ENCODE measurements at places on chromosomes 3 and 15.
A peak's percentile ranks its signal among the peaks of the same experiment; 100 is the strongest.

- DNase-seq = no peak
Observed at GRCh38 chr3:120982608-120983320, 74.8 kb downstream of the STXBP5L start.

DNA sequence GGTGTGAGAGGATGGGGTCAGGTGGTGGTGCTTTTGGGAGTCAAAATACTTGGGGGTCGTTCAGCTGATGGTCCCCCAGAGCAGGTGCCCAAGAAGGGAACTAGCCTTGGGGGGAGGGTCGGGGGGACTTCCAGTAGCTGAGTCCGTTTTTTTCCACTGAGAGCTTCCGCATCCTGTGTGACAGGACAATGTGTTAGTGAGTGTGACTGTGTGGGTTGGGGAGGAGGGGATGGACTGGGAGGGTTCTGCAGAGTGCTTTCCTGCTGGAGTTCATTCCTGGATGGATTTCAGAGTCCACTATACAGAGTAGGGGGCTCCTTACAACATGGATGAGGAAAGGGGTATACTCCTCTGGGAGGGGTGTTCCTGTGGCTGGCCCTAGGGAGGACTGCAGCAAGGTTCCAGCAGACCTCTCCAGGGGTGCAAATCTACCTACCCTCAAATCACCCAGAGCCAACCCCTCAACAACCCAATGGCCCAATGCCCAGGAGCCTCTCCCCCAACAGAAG, 601 bp upstream of the HYAL2 start:
- DNase-seq = no peak

DNA sequence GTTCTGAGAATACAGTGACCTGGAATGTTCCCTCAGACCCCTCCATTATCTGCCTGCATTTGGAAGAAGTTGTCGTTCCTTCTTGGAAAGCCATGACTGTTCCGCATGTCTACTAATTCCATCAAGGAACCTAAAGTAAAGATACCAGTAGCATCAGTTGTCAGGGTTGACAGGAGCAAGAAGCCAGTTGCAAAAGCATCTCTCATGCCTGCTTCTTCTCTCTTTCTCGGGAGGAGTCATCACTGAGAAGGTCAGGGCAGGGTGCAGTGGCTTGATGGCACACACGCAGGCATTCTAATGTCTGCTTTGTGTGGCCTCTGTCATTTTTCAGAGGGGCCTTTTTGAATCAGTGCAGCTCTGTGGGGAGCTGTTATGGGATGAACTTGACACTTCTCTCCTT, 276.6 kb upstream of the TPM1 start:
- no peak for DNase-seq

- no peak for DNase-seq
Observed at GRCh38 chr3:102205647-102206046, 229.2 kb upstream of the ZPLD1 start.

GRCh38 chr3:196419386-196419785, 12.8 kb downstream of the UBXN7 start:
- DNase-seq = no peak

- no peak for DNase-seq
Observed at GRCh38 chr3:186383026-186383993, 21.3 kb upstream of the DGKG start.

- DNase-seq = no peak
Observed at GRCh38 chr3:101531473-101532086, 18.6 kb upstream of the SENP7 start.

GRCh38 chr15:44081026-44082013, 113.8 kb downstream of the FRMD5 start:
- peak; percentile 49 for DNase-seq

DNA sequence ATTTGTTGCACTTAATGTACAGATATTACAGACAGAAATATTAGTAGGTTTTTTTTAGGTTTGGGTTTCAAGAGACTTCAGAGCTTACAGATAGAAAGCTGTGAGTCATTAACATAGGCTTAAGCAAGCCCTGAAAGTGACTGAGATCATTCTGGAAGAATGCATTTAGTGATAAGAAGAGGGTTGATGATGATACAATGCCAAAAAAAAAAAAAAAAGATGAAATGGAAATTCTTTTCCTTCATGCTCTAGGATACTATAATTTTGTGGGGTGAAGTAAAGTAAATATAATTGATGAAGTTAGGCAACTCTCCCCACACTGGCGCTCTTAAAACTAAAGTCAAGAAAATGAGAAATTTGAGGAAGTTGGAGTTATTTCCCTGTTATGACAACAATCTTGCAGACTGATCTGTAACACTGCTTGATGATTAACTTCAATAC, 169.4 kb upstream of the ZNF385D start:
- peak; percentile 84 for DNase-seq

- no peak for DNase-seq
Observed at GRCh38 chr3:18892756-18893155, 255.6 kb upstream of the KCNH8 start.

All from HFFc6 (cell line).